HS-5 (cell line): ENCODE measurements at places on chromosomes 16 and 17.

GRCh38 chr17:62134397-62134796, 69.3 kb upstream of the MED13 start:
- peak; percentile 18 for DNase-seq

DNA sequence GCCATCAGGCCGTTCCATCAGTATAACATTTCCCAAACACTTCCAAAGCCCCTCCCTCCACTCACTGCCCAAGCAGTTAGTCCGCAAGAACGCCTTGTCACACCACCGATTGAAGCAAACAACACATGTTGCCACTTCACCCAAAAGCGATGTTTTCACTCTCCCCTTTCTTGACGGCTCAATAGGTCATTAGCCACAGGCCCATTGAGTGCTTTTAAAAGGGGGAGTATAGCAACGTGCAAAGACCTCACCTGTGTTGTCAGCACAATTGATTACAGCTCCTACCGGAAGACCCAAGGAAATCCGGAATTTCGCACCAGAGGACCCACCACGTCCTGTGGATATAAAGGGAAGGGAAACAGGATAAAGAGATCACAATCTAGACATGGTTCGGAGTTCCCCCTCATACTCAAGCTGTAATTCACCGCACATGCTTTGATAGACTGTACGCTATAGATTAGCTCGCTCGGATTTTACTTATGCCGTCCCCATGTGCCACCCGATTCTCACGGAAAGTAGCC, 690 bp downstream of the RPL23 start:
- DNase-seq, result no peak

DNA sequence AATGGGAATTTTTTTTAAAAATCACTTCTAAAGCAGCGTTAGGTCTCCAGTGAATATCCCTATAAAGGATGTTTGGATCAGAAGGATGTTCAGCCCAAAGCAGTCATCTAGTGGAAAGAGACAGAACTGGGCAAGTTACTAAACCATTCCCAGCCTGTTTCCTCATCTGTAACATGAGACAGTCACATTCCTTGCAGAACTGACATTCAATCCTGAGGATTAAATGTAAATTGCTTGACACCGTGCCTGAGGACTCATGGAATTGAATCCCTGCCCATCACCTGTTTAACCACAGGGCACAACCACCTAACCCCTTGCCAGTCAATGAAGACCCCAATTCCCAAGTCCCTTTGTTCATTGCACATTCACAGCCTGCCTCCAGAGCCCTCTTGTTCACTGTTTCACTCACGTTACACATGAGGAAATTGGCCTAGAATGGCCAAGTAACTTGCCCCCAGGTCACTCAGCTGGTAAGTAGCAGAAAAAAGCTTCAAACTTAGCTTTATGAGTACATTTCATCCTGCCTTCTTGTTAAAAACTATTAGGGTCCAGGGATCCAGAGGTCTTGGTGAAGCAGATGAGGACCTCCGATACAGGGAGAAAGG, 1.4 kb downstream of the CMTM2 start:
- DNase-seq, result no peak

GRCh38 chr16:67822511-67822910, 15.8 kb downstream of the TSNAXIP1 start:
- DNase-seq, result no peak

GRCh38 chr17:41393294-41393693, 4.1 kb downstream of the KRT31 start:
- no peak for DNase-seq

- no peak for DNase-seq
These were observed 4.9 kb upstream of the KREMEN2 start for GRCh38 chr16:2959206-2959605.

DNA sequence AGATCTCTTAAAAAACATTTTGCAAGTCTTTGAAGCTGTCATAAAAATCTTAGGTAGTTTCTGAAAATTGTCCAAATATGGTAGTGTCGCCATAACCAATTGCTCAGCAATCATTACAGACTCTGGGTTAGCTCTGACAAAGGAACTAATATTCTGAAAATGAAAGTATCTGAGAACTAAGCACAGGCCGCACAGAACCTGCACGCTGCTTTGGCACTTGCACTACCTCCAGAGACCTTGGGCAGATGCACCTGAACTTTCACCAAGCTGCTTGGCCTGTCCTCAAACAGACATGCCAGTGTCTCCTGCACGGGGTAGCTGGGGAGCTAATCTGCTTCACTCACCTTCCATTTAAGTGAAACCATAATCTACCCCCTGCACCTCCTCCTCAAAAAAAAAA, 317.0 kb downstream of the MAF start:
- DNase-seq, result no peak

DNA sequence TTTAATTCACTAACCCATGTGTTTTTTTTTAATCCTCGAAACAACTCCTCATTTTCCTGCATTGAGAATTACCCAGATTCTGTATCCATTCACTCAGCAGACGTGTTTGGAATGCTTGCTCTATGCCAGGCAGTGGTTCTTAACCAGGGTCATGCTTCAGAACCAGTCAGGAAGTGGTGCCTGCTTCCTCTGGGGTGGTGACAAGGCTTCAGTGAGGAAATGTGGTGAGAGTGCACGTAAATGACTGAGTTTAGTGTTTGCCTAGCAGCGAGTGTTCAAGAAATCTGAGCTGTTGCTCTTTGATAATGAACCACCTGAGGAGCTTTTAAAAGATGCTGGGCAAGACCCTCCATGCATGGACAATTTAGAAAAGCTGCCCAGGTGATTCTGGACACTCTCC, 9.9 kb downstream of the ZFP90 start:
- no peak for DNase-seq

DNA sequence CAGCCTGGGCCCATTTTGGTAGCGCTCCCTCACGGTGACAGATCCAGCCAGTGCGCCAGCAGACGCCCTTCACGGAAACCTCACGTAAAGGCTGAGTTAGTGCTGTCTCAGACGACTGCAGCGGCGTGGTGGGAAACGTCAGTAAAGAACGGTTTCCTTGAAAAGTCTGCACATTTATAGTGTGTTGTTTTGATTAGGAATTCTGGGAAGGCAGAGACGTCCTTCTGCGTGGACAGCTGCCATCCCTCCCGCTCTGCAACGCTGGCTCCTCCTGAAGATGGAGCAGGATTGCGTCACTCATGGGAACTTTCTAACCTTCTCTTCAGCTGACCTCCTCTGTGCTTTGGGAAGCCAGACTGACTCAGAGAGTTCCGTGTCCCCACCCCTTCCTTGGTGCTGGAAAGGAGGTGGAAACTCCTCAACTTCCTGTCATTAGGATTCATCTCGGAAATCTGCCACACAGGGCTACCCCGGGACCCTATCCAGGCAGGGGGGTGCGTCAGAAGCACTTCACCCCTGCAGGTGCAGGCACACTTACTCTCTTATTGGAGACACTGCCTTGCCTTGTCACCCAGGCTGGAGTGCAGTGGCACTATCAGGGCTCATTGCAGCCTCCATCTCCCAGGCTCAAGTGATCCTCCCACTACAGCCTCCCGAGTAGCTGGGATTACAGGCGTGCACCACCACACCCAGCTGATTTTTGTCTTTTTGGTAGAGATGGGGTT, 24.3 kb upstream of the CRISPLD2 start:
- DNase-seq, result no peak

GRCh38 chr16:80687606-80688005, 116.8 kb downstream of the CDYL2 start:
- no peak for DNase-seq

DNA sequence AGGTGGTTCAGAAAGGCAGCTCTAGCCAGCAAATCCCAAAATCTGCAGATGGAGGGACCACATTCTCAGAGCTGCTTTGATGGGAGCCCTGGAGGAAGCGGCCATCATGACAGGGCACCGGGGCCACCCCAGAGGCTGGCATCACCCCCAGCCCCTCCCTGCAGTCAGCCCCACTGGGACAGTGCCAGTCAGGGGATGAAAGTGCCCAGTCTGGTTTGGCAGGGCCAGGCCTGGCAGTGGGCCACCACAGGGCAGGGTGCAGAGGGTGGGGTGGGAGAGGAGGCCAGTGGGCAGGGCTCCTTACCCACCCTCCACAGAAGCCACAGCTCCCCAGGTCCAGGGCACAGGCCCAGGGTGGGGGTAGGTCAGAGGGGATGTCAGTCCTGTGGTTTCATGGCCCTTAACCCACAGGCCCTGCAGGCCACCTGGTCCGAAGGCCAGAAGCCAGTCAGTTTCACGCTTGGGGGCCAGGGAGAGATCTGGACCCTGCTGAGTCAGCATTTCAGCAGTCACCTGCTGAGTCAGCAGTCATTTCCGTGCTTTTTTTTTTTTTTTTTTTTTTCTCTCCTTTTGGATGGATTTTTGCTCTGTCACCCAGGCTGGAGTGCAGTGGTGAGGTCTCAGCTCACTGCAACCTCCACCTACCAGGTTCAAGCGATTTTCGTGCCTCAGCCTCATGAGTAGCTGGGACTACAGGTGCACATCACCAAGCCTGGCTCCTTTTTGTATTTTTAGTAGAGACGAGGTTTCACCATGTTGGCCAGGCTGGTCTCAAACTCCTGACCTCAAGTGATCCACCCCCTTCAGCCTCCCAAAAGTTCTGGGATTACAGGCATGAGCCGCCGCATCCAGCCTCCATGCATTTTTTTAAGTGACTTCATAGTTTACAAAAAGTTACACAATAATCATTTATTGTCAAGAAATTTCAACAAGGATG, 10.4 kb downstream of the SLC25A10 start:
- no peak for DNase-seq

DNA sequence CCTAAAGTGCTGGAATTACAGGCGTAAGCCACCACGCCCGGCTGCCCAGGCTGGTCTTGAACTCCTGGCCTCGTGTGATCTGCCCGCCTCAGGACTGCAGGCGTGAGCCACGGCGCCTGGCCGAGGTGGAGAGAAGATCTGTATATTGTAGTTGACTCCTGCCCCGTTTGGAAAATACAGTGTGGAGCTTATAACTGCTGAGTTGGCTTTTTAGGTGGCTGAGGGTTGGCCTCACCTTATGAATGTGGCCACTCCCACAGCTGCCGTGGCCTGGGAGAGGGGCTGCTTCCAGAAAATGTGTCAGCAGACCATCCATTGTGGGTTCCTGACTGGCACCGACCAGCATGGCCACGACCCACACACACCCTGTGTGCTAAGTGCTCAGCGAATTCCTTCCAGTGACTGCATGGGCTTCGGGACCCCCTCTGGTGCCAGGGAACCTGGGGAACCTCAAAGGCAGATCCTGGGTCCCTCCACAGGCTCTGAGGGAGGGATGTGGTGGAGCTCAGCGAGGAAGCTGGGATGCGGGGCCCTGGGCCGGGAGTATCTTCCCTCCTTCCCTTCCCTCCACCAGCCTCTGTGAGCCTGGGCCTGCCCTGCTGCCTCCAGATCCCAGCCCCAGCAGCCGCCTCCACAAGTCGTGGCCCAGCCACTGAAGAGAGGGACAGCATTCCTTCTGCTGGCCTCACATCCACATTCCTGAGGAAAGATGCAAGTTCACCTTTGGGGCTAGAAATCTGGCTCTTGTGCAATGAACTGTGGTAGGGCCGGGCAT, 10.9 kb upstream of the RAB11FIP3 start:
- DNase-seq, result no peak

DNA sequence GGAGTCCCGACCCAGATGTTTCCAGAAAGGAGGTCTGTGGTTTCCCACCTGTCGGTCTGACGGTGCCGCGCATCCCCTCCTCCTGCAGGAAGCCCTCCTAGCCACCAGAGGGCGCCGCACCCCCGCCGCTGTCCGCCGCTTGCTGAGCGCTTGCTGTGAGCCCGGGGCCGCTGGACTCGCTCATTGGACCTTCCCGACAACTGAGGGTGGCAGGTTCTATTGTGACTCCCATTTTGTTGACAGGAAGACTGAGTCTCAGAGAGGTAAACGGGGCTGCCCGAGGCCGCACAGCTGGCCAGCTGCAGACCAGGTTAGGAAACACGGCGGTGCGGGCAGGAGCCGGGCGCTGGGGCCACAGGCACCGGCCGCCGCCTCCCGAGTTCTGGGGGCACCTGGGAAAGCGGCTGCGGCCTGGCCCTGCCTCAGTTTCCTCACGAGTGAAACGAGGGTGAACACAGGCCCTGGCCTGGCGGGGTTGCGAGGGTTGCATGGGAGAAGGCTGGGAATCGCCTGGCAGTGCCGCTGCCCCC, 191.1 kb upstream of the CIBAR2 start:
- no peak for DNase-seq

DNA sequence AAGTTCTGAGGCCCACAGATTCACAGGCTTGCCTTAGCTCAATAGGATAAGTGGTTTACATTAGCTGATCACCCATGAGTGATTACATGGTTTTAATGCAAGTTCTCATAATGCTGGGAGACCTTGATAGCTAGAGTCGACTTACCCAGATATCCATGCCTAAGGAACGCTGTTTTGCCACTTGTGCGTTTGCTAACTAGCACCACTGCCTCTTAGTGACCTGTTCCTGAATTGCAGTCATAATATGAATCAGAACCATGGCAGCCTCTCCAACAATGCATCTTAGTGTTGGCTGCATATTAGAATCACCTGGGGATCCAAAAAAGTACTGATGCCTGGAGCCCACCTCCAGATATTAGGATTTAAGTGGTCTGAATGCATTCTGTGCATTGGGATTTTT, 251.1 kb upstream of the CDH5 start:
- DNase-seq, result no peak

DNA sequence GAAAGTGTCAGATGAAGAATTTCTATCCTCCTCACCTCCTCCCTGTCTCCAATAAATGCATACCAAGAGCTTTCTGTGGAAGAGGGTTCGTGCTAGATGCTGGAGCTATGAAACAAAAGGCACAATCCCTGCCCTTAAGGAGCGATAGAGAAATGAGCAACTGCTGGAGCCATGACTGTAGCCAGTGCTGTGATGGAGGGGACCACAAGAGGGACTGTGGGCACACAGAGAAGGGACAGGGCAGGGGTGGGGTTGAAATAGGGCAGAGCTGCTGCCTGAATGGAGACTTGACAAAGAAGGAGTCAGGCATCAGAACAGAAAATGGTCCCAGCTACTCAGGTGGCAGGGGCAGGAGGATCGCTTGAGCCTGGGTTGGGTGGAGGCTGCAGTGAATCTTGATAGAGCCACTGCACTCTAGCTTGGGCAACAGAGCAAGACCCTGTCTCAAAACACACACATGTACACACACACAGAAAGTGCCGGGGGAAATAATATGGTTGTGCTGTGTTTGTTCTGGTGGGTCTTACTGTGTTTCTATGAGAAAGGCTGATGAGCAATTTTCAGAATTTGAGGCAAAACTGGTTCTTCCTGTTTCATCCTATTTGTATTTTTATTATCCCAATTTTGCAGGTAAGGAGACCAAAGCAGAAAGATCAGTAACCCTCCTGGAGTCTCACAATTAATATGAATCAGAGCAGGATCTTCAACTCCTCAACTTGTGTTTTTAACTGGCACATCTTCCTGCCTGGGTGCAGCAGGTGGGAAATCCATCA, 16.5 kb downstream of the TMEM98 start:
- DNase-seq, result no peak

DNA sequence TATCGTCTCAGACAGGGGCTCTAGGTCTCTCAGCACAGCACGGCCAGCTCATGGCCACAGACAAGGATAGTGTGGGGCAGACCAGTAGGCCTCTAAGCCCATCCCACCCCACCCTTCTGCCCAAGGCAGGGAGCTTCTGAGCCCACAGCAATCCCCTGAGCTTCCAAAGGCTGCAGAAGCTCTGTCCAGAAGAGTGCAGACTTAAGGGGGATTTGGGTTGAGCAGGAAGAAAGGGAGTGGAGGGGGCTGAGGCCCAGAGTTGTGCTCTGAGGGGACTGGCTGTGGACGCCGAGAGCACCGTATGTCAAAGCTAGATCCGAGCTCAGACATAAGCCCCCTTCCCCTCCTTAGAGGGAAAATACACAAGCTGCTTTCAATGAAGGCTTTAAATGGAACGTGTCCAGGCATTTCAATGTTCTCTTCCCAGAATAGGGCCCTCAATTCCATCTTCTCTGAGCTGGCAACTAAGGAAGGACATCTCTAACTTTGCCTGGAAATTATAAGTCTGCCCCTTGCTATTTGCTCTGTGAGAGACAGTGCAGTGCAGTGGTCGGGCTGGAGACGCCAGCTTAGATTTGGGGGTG, 116.4 kb upstream of the RPL38 start:
- no peak for DNase-seq

GRCh38 chr17:27817731-27818130, 17.4 kb upstream of the NOS2 start:
- peak; percentile 13 for DNase-seq
